ENCODE measurements at places on chromosomes 2 and 18.

DNA sequence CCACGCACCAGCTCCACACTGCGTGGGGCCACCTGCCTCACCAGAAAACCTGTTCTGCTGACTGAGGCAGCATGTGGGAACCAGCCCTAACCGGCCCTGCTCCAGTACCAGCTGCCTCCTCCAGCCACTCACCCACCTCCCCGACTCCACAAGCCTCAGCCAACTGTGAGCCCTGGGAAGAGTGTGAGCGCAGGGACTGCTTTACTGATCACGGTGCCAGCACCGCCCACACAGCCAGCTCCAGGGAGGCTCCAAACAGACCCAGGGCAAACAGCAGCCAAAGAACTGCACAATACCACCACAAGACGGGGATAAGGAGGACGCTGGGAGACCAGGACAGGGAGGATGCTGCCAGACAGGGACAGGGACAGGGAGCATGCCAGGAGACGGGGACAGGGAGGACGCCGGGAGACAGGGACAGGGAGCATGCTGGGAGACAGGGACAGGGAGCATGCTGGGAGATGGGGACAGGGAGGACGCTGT lies 28.4 kb downstream of the EIPR1 start:
- DNase-seq, result no peak

DNA sequence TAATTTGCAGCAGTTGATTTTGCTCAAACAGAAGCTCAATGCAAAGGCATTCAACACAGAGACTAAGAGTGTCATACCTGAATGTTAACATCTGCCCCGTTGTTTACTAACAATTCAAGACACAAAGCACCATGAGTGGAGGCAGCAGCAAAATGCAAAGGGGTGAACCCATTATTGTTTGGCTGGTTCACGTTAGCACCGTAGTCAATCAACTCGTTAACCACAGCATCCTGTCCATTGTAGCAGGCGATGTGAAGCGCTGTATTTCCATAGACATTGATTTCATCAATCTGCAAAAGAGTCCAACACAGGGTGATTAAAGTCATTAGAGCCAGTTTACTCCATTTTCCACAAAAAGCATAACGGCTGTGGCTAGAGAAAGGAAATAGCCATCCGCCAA lies 189.3 kb downstream of the ANKRD44 start:
- no peak for DNase-seq

DNA sequence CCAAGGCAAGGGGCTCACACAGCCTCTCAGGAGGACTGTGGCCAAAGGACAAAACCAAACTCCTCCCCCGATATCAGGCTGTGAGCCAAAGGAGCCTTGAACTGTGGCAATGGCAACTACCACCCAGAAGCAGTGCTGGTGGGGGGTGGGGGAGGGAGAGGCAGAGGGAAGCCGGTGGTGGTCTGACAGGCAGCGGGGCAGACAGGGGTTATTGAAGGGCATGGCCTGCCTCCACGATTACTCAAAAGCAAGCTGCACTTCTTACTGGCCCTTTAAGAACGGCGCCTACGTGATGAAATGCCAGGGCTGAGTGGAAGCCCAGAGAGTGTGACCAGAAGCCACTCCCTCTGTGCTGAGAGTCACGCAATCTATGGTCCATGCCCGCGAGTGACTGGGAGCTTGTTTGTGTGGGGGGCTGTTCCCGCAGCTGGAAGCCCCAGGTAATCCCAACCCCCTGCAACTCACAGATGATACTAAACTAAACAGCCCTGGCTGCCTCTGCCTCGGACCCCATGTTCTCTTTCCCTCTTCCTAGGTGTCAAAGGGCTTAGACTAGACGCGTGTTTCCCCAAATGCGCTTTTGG lies 128.2 kb upstream of the CXCR4 start:
- no peak for DNase-seq

- peak; percentile 46 for DNase-seq
Measured at GRCh38 chr2:176096243-176096985, 3.2 kb upstream of the HOXD12 start.

DNA sequence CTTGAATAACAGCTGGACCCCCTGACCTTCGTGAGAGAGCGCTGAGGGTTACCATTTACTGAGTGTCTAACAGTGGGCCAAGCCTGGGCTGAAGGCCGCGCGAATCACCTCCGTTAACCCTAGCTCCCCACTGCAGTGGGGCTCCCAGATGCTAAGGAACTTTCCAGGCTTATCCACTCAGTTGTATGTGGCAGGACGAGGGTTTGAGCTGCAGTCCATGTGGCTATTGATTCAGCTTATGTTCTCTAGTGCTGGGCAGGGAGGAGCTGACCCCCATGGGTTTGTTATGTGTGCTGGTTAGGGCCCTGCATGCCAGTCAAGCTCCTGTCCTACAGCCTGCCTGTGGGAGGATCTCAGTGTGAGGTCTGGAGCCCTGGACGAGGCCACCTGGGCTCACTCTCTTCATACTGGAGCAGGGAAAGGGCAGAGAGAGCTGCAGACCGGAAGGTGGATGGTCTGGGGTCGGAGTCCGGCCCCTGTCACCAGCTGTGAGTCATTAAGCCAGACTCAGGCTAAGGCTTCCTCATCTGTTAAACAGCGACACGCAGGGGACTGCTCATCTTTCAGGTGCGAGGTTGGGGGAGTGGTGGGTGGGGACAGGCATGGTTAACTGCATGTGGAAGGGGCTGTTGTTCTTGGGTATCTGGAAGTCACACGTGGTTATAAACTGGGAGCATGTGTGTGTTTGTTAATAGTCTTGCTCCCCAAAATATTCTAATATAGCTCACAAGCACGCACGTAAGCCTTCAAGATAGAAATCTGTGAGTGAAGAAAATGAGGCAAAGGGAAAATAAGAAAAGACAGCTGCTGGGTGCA lies 6.6 kb downstream of the PSD4 start:
- DNase-seq, result no peak

- no peak for DNase-seq
Measured at GRCh38 chr18:28198620-28199019, 21.7 kb upstream of the CDH2 start.

GRCh38 chr2:216285701-216286100 lies 86.6 kb downstream of the MARCHF4 start:
- DNase-seq, result no peak

DNA sequence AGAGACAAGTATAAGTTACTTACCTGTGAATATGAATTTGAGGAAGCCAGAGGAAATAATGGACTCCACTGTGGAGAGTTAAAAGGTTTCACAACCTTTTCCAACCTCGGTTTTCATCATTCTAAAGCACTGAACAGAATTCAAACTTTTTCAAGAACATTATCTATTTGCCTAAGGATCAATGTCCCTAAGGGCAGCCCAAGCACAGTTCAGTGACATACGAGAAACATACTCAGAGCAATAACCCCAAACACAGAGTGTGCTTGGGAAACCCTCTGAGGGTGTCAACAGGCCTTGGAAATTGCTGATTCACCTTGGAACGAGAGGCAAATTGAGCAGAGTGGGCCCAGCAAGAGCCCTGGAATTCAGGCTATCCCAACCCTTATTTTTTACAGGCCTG lies at the start of gene ABCB11:
Gene ABCB11 (minus strand): TSS at position 123 of the 400 bp plus-strand sequence. CDS start 13,199 bp downstream, outside the sequence.
- DNase-seq, result no peak

DNA sequence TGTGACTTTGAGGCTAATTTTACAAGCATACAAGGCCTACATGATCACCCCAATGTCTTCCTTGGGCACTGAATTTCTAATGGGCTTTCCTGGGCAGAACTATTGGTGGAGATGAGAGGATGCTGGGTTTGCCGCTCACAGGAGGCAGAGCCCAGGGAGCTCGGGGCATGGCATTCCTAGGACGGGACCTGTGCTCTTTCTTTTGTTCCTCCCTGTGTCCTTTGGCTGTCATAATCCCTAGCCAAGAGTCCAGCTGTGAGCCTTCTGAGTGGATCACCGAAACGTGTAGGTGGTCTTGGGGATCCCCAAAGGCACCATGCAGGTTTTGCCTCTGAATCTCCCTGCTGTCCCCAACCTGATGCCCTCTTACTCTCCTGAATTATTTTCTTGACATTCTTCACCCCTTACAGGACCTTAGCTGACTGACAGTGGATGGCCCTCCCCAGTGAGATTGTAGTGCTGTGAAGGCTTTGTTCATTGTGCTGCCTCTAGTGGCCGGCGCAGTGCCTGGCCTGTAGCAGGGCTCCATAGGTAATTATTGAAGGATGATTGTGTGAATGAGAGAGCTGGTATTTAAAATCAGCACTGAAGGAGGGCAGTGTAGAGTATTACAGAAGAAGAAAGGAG lies 221.9 kb downstream of the ZNF407 start:
- DNase-seq, result peak; percentile 48

- DNase-seq, result no peak
Measured at GRCh38 chr2:164910101-164910899, 45.0 kb downstream of the SLC38A11 start.

GRCh38 chr18:44134447-44134846 lies 546.2 kb upstream of the SETBP1 start:
- DNase-seq, result no peak

DNA sequence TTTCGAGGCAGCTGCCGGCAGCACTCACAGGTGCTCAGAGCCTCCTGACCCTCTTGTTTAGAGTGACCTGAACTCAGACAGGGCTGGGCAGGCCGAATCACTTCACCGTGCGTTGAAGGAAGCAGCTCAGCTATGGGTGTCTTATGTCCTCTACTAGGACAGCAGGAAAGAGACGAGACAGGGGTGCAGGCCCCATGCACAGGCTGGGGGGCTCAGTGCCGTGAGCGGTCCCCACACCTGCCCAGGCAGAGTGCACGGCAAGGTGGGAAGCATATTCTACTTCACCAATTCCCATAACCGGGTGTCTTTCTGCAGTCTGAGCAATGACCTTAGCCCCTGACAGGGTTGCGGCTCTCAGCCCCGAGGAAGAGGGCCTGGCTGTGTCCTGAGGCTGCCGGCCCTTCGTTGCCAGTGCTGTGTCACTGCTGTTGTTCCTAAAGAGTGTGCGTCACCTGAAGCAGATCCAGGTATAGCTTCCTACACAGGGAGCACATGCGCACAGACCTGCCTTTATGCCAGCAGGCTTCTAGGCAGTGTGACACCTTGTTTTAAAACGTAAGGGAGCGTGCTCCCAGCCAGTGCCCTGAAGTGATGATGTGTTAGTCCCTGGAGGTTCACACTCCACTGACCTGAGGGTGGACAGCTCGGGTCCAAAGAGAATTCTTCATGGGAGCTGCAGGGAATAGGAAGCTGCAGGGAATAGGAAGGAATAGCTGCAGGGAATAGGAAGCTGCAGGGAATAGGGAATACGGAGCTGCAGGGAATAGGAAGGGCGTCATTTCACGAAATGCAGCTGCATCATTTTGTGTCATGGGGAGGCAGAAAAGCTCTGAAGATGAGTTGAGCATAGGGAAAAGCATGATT lies 207.9 kb upstream of the SALL3 start:
- DNase-seq, result no peak
